ENCODE measurements at places on chromosomes 4 and X.

GRCh38 chrX:137915466-137915865 is 349.5 kb downstream of the ZIC3 start:
- no peak for DNase-seq

- no peak for DNase-seq
These were observed 847.8 kb downstream of the TRIML1 start for GRCh38 chr4:188987011-188987410.

DNA sequence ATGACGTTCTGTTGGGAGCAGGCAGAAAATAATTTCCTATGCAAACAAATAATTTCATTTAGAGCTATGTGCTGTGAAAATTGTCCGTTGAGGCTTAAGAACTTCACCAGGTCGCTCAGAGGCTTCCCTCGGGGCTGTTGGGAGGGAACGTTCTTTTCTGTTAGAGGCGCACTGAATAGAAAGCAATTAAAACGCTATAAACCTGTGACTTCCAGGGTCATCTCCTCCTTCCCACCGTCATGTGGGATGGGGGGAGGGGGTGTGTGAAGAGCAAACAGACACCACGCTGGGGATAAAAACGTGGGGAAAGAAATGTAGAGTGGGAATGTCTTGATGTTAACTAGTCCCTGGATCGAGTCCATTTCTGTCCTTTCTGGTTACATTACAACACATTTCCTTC is 35.2 kb upstream of the ZNF518B start:
- DNase-seq = no peak

DNA sequence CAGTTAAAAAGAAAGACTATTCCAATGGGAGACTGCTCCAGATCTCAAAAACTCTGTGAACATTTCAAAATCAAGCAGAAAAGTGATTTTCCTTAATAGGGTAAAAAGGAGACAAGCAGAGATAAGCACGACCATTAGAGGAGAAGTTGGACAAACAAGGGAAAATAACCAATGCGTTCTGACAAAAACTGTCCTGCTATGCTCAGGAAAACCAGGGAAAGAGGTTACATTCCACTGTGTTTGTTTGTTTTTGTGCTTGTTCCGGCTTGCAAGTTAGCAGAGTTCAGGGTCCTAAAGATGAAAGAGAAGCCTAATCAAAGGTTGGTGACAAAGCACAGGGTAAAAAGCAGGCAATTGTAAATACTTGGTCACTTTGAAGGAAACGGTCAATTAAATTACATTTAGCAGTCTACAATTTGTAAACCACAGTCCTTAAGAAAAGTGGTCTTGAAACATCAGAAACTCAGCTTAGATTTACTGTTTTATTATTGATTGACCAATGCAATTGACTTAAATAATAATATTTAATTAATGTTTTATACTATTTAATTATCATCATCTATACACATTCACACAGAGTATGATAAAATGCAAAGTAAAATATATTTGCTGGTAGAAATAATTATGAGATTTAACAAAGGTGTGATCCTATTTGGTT is 186.2 kb upstream of the CPXCR1 start:
- DNase-seq = no peak

DNA sequence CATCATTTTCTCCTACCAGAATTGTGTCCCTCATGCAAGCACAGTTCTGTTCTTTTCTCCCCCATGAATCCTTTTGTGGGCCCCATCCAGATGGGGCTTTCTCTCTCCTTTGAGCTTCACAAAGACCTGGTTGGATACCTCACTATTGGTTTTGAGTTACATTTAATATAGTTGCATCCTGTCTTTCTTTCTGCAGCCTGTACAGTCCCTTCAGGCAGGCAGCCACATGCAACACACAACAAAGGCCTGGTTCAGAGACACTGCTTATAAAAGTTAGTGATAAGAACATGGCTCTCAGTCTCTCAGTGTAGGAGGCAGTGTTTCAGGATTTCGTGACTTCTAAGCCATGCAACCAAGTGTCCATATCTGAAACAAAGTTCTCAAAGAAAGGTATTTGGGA is 70.6 kb upstream of the PAGE3 start:
- DNase-seq = no peak

- no peak for DNase-seq
These were observed 47.0 kb downstream of the SNX25 start for GRCh38 chr4:185256446-185256845.

DNA sequence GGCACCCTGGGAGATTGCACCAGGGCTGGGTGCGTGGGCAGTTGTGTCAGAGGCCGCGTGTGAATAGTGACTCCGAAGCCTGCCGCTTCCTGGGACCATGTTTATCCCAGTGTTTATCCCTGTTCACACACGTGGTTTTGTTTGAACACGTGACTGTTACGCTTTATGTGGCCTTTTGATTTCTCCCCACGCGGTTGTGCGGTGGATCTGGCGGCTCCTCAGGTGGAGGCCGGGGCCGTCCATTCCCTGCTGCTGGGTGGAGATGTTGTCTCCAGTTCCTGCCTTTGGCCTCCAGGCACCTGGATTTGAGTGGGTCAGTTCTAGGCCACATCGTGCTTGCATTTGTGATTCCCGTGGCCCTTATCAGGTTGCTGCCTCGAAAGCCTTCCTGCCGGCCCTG is 35.1 kb downstream of the NELFA start:
- DNase-seq = no peak

GRCh38 chrX:24332878-24333277 is 19.0 kb upstream of the SUPT20HL2 start:
- no peak for DNase-seq

GRCh38 chrX:132665676-132666075 is 176.8 kb upstream of the MBNL3 start:
- no peak for DNase-seq

GRCh38 chr4:155590796-155591585 is 75.7 kb upstream of the GUCY1A1 start:
- no peak for DNase-seq

GRCh38 chr4:52292245-52292644 is 241.1 kb downstream of the SPATA18 start:
- DNase-seq = no peak

- DNase-seq = no peak
These were observed 472.2 kb downstream of the PCDH7 start for GRCh38 chr4:31192341-31192740.

GRCh38 chr4:159012381-159012780 is 90.5 kb upstream of the RAPGEF2 start:
- no peak for DNase-seq

- no peak for DNase-seq
These were observed 59.4 kb upstream of the CITED1 start for GRCh38 chrX:72365126-72365525.

DNA sequence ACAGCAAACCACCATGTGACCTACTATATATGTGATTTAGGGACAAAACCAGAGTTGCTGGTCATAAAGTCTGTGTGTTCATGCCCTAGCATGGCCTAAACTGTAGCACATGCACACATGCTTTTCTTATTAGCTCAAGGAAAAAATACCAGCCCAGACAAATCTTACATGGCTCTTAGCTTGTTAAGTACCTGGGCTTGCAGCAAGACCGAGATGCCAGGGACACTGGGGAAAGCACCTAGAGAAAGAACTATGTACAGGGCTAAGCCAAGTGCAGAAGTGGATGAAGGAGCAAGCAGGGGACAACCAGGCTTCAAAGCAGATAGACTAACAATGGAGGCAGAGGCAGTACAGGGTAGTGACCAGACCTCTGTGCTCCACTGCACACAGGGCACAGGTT is 3.4 kb upstream of the GABRE start:
- no peak for DNase-seq

DNA sequence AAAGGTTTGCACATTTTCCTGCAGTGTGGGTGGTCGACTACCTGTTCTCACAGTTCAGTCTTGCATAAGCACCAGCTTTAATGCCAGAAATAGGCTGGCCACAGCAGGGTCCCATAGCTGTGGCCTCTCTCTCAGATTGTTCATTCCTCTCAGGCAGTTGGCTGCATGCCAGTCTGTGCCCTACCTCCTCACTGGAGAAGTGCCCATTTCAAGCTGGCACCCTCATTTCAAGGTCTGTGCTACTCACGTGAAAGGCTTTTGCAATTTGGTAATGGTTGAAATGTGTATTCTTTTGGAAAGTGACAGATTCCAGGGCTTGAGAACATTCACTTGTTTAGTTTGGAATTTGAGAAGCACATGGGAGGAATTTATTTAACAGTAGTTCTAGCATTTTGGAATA is 28.9 kb upstream of the MTMR1 start:
- no peak for DNase-seq

- no peak for DNase-seq
These were observed 41.6 kb downstream of the UNC5C start for GRCh38 chr4:95507147-95507546.

GRCh38 chrX:153724252-153725038 is at the start of the genes ABCD1 and BCAP31:
Gene ABCD1, plus strand, starts transcription at chrX:153724856. Its CDS starts 411 bp downstream, at chrX:153725267.
Gene BCAP31, minus strand, starts transcription at chrX:153724387. Its CDS starts 1,143 bp downstream, at chrX:153723244.
- DNase-seq = peak; percentile 91

DNA sequence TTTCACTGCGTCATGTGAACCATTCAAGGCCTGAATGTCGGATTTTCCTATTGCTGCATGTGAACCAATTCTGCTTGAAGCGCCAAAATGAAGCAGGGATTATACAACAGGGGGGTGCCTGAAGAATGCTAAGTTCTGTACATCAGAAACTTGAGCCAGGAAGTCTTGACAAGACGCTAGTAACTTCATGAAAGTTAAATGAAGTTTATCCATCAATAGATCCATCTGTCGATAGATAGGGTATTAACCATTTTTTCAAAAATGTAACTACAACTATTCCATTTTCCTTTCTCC is 590 bp upstream of the NAF1 start:
- no peak for DNase-seq

DNA sequence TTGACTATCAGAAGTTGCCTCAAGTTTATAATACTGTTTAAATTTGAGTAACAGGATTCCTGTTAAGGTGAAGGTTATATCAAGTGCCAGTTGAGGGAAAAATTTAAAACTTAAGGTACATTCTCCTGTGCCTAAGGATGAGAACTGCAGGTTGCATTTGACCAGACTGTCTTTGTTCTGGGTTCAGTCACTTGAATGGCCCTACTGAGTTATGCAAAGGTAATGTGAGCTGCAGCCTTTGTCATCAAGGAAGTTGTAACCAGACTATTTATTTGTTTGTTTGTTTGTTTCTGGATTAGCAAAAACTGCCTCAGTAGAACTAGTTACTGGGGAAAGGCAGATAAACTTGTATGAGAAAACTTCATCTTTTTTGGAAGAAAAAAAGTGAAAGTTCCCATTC is 131.9 kb downstream of the ATOH1 start:
- no peak for DNase-seq

- DNase-seq = no peak
These were observed 460.2 kb downstream of the GABRG1 start for GRCh38 chr4:45663628-45664081.

- DNase-seq = no peak
These were observed 114.5 kb upstream of the FAM9C start for GRCh38 chrX:13158911-13159310.

- no peak for DNase-seq
These were observed 2.0 kb downstream of the PDZD4 start for GRCh38 chrX:153828308-153828707.

GRCh38 chrX:2958199-2958598 is 29.1 kb upstream of the ARSD start:
- no peak for DNase-seq

Measured in CD4-positive, alpha-beta T cell treated with Interleukin-1 beta for 1 hour (primary cell).